Activated CD8-positive, alpha-beta T cell treated with anti-CD3 and anti-CD28 coated beads, Interleukin-2, amount 10 ng/mL, durations not matched to agents 7 days and 5 days (primary cell): ENCODE measurements at places on chromosomes 13 and 19. TPM values are rescaled to one million over a fixed set of nuclear protein-coding genes. Genes with fewer than 3 reads are reported as not detected.

ZNF880 gene
- total RNA-seq: 15.0 TPM

CHAMP1 gene
- total RNA-seq: 31.6 TPM

- H3K27ac ChIP-seq: no peak overlapping the region
- no peak for DNase-seq
Observed at GRCh38 chr19:43286786-43287185, 17.5 kb upstream of the PSG9 start.

DNA sequence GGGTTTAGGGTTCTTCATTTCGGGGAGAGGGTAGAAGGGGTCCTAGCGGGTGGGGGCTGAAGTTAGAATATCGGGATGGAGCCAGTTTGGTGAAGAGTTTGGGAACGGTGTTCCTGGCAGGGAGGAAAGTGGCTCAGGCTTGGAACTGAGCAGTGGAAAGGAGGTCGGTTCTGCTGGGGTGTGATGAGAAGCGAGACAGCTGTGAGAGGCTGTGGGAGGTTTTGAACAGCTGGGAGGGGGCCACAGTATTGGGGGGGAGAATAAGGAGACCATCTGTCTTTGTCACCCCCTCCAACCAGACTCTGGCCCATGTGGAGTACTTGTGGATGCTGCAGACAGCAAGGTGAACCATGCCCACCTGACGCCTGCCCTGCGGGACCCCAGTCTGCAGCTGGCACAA lies 1.0 kb upstream of the TM6SF2 start:
- H3K4me1 ChIP-seq: peaks cover 3% of the 10 kb centered on the region
- H3K36me3 ChIP-seq: peaks cover 16% of the 10 kb centered on the region
- no peak overlapping the region for H3K27ac ChIP-seq
- peaks cover 22% of the 10 kb centered on the region for H3K27me3 ChIP-seq

DNA sequence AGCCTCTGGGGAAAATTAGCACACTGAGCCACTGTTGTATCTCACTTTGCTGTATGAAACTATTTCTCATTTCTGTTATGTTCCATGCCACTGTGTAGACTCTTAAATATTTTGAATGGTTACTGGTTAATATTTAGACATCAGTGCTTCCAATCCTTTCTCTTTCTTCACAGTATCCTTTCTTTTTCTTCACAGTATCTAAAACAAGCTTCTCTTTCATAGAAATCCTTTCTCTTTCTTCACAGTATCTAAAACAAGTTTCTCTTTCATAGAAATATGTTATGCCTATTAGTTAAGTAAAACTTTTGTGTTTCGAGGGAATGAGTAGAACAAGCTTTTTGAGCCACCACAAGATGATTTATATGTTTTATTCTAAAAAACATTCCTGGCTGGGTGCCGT lies 326.8 kb upstream of the KLF12 start:
- no peak for DNase-seq
- no peaks in the 10 kb centered on the region for H3K4me1 ChIP-seq
- no peak overlapping the region for H3K27ac ChIP-seq

DNA sequence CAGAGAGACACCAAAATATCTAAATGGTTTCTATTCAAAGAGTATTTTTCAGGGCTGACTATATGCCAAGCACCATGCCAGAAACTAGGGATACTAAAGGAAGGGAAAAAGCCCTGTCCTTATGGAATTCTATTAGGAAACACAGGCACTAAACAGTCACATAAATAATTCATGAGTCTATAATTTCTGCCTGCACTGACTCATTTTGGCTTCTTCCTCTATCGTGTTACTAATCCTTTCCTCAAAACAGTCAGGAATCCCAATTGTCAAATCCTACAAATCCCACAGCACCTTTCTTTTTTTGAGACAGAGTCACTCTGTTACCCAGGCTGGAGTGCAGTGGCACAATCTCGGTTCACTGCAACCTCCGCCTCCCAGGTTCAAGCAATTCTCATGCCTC lies 29.2 kb downstream of the XPO4 start:
- H3K36me3 ChIP-seq: peaks cover 11% of the 10 kb centered on the region
- DNase-seq: no peak
- H3K4me1 ChIP-seq: peaks cover 10% of the 10 kb centered on the region
- H3K27ac ChIP-seq: no peak overlapping the region
- H3K4me3 ChIP-seq: no peak overlapping the region

DNA sequence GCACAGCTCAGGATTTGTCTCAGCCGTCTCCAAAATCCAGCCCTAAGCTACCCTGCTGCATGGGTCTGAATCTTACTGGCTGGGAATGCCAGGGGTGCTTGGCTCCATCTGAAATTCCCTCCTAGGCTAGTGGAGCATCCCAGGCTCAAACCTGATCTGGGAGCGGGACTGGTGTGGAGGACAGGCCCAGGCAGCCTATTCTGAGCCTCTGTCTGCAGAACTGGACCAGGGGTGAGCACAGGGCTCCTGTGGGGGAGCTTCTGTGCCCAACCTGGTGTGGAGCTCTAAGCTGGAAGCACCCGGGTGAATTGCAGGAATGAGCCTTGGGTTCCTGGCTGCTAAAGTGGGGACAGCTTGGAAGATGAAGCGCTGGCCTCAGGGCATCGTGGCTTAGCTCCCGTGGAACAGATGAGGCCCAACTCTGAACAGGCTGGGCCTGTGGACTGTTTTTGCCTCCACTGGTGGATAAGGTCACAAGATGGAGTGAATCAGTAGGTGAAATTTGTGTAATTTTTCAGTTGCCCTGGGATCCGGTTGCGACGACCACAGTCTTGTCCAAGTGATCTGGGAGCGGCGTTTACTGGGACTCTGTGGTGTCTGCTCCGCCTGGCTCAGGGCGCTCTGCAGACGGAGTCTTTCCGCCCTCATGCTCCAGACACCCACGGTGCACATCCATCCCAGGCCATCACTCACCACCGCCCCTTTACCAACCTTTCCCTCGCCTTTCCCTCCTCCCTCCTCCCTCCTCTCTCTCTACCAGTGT lies 79.5 kb downstream of the TEX29 start:
- H3K36me3 ChIP-seq: no peaks in the 10 kb centered on the region
- H3K27me3 ChIP-seq: no peaks in the 10 kb centered on the region
- H3K4me1 ChIP-seq: no peaks in the 10 kb centered on the region
- no peak overlapping the region for H3K27ac ChIP-seq

DNA sequence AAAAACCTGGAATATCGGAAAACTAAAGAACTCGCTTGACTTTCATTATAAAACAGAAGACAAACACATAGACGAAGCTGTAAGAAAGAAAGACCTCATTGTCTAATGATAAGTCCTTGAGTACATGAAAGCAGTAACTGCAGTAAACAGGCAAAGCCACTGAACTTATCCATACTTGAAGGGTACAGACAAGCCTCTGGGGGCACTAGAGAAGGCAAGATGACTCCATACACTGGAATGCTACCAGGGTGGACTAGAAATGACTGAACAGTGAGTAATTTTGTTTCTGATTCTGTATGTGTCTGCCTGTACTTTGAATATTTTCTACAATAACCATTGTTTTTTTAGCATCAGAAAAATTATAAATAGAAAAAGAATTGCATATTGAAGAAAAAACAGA lies 507.9 kb downstream of the UQCRFS1 start:
- no peak overlapping the region for H3K4me3 ChIP-seq
- no peak overlapping the region for H3K27ac ChIP-seq
- no peaks in the 10 kb centered on the region for H3K4me1 ChIP-seq
- H3K36me3 ChIP-seq: no peaks in the 10 kb centered on the region
- H3K27me3 ChIP-seq: peaks cover 5% of the 10 kb centered on the region

- no peaks in the 10 kb centered on the region for H3K4me1 ChIP-seq
- H3K27me3 ChIP-seq: no peaks in the 10 kb centered on the region
- no peak overlapping the region for H3K4me3 ChIP-seq
- no peak for DNase-seq
- no peak overlapping the region for H3K27ac ChIP-seq
Observed at GRCh38 chr19:32269831-32270230, 75.6 kb upstream of the ZNF507 start.
